ENCODE measurements at places on chromosomes 1 and 21. TPM values are rescaled to one million over a fixed set of nuclear protein-coding genes. Genes with fewer than 3 reads are reported as not detected.

- H3K27me3 ChIP-seq = peaks cover 30% of the 10 kb centered on the region
- no peaks in the 10 kb centered on the region for H3K36me3 ChIP-seq
- DNase-seq = peak; percentile 61
- no peak overlapping the region for H3K27ac ChIP-seq
Observed at GRCh38 chr1:54499360-54500106, 48.5 kb upstream of the ACOT11 start.

DNA sequence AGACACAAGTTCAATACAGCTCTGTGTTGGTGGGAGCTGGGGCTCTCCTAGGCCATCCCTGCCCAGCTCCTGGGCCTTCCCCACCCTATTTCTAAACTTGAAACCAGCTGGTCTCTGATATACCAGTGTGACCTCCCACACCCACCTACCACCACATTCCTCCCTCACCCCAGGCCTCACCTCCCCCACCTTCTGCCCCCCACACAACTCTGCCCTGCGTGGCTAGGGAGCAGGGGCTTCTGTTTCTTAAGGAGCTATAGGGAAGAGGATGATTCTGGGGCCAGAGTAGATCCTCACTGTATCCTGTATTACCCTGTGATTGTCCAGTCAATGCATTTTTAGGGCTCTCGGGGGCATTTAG lies 16.5 kb downstream of the NES start:
- no peaks in the 10 kb centered on the region for H3K27me3 ChIP-seq
- H3K4me3 ChIP-seq = peak overlapping the region; percentile 79
- H3K36me3 ChIP-seq = peaks cover 37% of the 10 kb centered on the region
- peaks cover 73% of the 10 kb centered on the region for H3K4me1 ChIP-seq

GRCh38 chr1:95229037-95229436 lies 5.0 kb upstream of the RWDD3 start:
- DNase-seq = no peak
- H3K27me3 ChIP-seq = no peaks in the 10 kb centered on the region
- no peak overlapping the region for H3K4me3 ChIP-seq
- H3K27ac ChIP-seq = no peak overlapping the region
- peaks cover 8% of the 10 kb centered on the region for H3K4me1 ChIP-seq

- peaks cover 46% of the 10 kb centered on the region for H3K27me3 ChIP-seq
- no peaks in the 10 kb centered on the region for H3K4me1 ChIP-seq
- H3K36me3 ChIP-seq = no peaks in the 10 kb centered on the region
- DNase-seq = no peak
- H3K4me3 ChIP-seq = no peak overlapping the region
Observed at GRCh38 chr1:17514776-17515175, 24.7 kb upstream of the ARHGEF10L start.

DNA sequence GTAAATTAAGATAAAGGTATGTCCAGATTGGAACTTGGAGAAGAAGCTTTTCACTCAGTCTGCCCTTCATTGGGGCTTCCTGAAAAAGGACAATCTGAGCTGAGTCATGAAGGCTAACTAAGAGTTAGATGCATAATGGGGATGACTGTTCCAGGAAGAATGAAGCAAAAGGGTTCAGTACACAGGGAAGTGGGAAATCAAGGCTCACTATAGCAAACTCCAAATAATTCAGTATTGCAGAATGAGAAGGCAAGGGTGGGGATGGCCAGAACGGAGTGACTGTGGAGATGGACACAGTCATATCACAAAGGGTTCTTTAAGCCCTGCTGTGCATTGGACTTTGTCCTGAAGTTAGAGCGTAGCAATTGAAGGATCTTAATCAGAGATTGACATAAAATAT lies 158.3 kb downstream of the FGGY start:
- no peaks in the 10 kb centered on the region for H3K27me3 ChIP-seq
- no peaks in the 10 kb centered on the region for H3K4me1 ChIP-seq
- no peak overlapping the region for H3K4me3 ChIP-seq
- H3K36me3 ChIP-seq = no peaks in the 10 kb centered on the region

DNA sequence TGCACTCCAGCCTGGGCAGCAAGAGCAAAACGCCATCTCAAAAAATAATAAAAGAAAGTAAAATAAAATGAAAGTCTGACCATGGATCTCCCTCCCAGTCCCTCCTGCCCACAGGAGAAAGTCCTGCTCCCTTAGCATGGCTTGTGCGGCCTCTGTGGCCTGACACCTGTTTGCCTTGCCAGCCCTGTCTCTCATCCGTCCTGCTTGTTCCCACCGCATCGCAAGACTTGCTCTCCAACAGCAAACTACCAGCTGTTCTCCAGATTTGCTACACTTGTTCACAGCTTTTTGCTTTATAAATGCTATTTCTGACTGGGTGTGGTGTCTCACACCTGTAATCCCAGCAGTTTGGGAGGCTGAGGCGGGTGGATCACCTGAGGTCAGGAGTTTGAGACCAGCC lies 2.7 kb downstream of the ETV3L start:
- peaks cover 8% of the 10 kb centered on the region for H3K4me1 ChIP-seq
- H3K36me3 ChIP-seq = no peaks in the 10 kb centered on the region
- no peak for DNase-seq

DNA sequence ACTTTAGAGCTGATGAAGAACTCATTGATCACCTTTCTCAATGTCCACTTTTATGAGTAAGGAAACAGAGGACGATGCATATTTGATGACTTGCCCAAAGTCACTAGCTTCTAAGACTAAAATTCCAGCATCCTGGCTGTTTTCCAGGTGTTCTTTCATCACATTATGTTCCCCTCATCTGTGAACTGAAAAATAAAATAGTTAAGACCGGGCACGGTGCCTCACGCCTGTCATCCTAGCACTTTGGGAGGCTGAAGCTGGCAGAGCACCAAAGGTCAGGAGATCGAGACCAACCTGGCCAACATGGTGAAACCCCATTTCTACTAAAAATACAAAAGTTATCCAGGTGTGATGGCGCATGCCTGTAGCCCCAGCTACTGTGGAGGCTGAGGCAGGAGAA lies 297.5 kb downstream of the DUSP10 start:
- no peak overlapping the region for H3K4me3 ChIP-seq
- no peaks in the 10 kb centered on the region for H3K27me3 ChIP-seq
- no peak overlapping the region for H3K27ac ChIP-seq
- DNase-seq = no peak
- no peaks in the 10 kb centered on the region for H3K36me3 ChIP-seq

GRCh38 chr1:64956733-64957441 lies 9.5 kb downstream of the JAK1 start:
- no peak overlapping the region for H3K4me3 ChIP-seq
- H3K36me3 ChIP-seq = no peaks in the 10 kb centered on the region
- H3K27ac ChIP-seq = peak overlapping the region; percentile 53
- peak; percentile 64 for DNase-seq

DNA sequence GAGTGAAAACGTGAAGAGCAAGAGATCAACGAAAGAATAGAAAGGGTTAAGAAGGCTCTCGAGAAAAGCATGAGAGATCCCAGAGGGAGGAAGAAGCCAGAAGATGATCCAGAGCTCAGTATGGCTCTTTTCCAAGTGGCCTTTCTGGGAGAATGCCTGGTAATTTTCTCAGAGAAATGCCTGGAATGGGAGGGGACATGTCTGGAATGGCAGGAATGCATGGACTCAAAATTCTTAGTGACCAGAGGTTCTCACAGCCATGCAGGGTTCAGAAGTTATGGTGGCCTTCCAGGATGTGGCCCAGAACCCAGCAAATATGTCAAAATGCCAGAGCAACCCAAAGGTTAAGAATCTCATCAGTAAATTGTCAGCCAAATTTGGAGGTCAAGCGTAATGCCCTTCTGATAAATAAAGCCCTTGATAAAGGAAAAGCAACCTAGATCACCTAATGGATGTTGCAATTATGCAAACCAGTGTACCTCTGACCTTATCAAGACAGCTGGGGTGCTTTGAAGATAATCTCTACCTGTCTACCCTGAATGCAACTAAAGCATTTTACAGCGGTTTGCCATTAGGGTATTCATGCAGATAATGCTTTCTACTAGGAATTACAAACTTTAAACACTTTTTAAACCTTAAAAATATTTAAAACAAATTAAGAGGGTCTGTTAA lies 53.1 kb downstream of the NBPF6 start:
- no peaks in the 10 kb centered on the region for H3K27me3 ChIP-seq
- no peak for DNase-seq
- no peaks in the 10 kb centered on the region for H3K36me3 ChIP-seq
- H3K27ac ChIP-seq = no peak overlapping the region
- no peak overlapping the region for H3K4me3 ChIP-seq

DNA sequence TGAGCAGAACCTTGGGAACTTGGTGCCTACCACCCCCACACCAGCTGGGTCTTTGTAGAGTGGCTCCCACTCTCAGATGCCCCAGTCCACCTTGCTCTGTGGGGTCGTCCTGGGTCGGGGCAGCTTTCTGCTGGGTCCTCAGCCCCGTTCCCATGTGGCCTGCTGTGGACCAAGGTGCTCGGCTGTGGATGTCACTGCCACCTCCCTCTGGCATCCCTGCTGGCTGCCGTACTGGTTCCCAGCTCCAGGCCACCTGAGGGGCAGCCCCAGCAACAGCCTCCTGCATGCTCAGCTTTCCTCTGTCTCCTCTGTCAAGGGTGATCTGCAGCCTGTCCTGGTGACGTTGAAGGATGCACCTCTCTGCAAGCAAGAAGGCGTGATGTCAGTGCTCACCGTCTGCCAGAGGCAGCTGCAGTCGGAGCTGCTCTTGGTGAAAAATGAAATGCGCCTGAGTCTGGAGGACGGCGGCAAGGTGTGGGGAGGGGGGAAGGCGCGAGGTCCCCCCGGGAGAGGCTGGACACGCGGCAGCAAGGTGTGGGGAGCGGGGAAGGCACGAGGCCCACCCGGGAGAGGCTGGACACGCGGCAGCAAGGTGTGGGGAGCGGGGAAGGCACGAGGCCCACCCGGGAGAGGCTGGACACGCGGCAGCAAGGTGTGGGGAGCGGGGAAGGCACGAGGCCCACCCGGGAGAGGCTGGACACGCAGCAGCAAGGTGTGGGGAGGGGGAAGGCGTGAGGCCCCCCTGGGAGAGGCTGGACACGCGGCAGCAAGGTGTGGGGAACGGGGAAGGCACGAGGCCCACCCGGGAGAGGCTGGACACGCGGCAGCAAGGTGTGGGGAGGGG lies 45.9 kb upstream of the DIP2A start:
- H3K4me1 ChIP-seq = no peaks in the 10 kb centered on the region
- no peak overlapping the region for H3K27ac ChIP-seq

DNA sequence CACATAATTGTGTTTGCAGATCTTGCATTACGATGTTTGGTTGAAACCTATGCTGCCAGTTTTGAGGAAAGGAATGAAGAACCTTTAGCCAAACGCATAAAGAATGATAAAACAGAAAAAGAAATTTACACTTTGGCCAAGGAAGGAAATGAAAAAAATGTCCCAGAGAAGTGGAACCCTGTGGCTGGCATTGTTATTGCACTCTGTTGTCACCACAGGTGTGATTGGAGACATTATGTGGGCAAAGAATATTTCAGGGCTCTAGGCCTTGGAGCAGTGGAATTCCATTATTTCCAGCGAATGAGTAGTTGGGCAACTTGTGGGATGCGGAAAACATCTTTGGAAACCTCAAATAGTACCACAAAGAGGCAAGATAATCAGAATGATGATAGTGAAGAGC lies 14.9 kb downstream of the TRMT13 start:
- H3K27me3 ChIP-seq = no peaks in the 10 kb centered on the region
- H3K4me3 ChIP-seq = no peak overlapping the region
- peaks cover 67% of the 10 kb centered on the region for H3K36me3 ChIP-seq
- H3K4me1 ChIP-seq = no peaks in the 10 kb centered on the region

DNA sequence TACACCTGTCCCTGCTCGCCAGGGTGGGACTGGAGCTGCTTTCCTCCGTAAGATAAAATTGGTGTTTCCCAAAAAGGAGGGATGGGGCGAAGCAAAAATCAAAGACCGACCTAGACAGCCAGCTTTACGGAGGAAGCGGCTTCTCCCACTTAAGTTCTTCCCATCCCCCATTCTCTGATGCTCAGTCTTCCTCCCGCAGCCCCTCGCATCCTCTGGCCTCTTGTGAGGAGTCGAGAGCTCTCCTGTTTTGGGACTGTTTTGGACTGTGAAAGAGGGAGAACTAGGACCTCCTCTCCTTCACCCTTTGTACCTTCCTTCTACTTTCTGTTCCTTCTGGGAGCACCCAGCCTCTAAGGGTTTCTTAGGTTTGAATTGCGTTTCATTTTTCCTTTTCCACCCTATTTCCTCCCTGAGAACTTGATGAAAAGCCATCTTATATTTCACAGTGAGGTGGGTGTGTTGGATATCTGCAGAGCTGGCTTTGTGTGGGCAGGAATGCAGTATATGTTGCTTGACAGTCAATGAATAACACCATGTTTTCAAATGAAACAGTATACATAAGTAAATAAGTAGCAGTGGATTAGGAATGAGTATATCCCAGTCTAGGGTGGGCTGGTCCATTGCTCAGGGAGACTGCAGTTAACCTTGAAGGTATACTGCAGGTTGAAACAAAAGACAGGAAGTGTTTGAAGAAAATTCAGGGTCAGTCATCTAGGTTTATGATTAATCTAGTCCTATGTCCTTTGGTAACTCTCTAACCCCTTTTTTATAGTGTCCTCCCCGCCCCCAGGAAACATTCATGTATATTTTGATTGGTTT lies 848 bp downstream of the CTTNBP2NL start:
- no peak overlapping the region for H3K27ac ChIP-seq
- H3K36me3 ChIP-seq = no peaks in the 10 kb centered on the region
- DNase-seq = no peak
- H3K4me3 ChIP-seq = peak overlapping the region; percentile 51
- peaks cover 22% of the 10 kb centered on the region for H3K4me1 ChIP-seq

- H3K27me3 ChIP-seq = no peaks in the 10 kb centered on the region
- no peak overlapping the region for H3K4me3 ChIP-seq
- peaks cover 42% of the 10 kb centered on the region for H3K36me3 ChIP-seq
- DNase-seq = no peak
- no peaks in the 10 kb centered on the region for H3K4me1 ChIP-seq
- H3K27ac ChIP-seq = no peak overlapping the region
Observed at GRCh38 chr1:12098786-12099185, 35.7 kb downstream of the TNFRSF8 start.

- peaks cover 15% of the 10 kb centered on the region for H3K4me1 ChIP-seq
- H3K27me3 ChIP-seq = no peaks in the 10 kb centered on the region
- H3K4me3 ChIP-seq = no peak overlapping the region
- peaks cover 20% of the 10 kb centered on the region for H3K36me3 ChIP-seq
Observed at GRCh38 chr1:109242387-109242786, 7.0 kb upstream of the CELSR2 start.

DNA sequence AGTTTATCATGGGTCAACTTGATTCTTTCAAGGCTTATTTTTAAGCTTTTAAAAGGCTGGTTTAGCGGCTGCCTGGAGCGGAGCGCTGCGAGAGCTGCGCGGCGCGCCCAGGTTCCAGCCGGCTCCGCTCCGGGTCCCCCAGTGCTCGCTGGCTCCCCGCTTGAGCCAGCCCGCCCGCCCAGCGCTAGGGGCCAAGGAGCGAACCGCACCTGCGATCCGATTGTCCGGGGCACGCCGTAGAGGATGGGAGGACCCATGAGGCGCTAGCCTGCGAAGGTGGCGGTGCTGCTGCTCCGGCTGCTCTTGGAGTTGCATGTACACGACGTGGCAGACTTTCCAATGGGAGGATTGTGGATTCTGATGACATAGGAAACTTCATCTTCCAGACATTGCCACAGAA lies 9.9 kb upstream of the CFHR4 start:
- DNase-seq = no peak
- no peaks in the 10 kb centered on the region for H3K27me3 ChIP-seq
- H3K27ac ChIP-seq = no peak overlapping the region
- no peaks in the 10 kb centered on the region for H3K36me3 ChIP-seq

- no peaks in the 10 kb centered on the region for H3K4me1 ChIP-seq
- H3K27me3 ChIP-seq = peaks cover 3% of the 10 kb centered on the region
- no peak overlapping the region for H3K4me3 ChIP-seq
- no peak for DNase-seq
- H3K36me3 ChIP-seq = peaks cover 6% of the 10 kb centered on the region
Observed at GRCh38 chr1:3981261-3981660, 81.2 kb upstream of the C1orf174 start.

DIRAS3 gene
- total RNA-seq = 31.6 TPM

NMNAT2 gene
- total RNA-seq = not detected

PDIK1L gene
- total RNA-seq = 26.3 TPM

TENT5C gene
- 7.7 TPM for total RNA-seq

BSND gene
- not detected for total RNA-seq

ERO1B gene
- 6.2 TPM for total RNA-seq

LPAR3 gene
- total RNA-seq = 0.11 TPM

TRAPPC3 gene
- 90.9 TPM for total RNA-seq

Data from K562 (cell line).